ENCODE measurements at places on chromosomes 3 and 15.

GRCh38 chr3:5929027-5929426 is 741.5 kb downstream of the EDEM1 start:
- no peak for DNase-seq

GRCh38 chr3:8472549-8472948 is 29.1 kb upstream of the LMCD1 start:
- DNase-seq, result no peak

GRCh38 chr3:127151251-127151564 is 41.7 kb upstream of the PRR23E start:
- no peak for DNase-seq

DNA sequence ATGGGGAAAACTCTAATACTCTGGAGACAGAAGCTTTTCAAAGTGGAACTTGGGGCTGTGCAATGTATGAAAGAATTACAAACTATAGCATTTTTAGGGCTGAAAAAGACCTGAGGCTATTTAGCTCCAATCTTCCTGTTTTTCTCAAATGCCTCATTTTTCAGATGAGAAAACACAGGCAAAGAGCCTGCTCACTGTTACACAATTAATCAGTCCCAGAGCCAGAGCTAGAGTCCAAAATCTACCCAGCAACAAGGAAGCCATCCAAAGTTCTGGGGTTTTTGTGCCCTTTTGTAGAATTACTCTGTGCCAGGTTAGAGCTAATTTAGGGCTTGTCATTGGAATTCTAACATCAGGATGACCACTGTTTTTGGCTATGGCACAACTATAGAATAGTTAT is 45.5 kb downstream of the GPR149 start:
- no peak for DNase-seq

DNA sequence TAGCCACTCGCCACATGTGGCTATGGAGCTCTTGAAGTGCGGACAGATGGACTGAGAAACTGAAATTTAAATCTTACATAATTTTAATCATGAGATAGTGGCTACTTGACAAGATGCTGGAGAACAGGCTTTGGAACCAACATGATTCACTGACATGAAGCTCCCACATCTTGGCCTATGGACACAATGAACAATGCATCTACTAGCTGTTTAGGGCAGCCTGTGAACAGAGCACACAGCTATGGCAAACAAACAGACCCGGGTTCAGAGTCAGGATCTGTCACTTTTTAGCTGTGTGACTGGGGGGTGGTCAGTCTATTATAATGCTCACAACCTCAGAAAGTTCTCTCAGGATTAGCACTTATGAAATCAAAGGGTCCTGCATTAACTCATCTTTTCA is 616.6 kb downstream of the MAGI1 start:
- no peak for DNase-seq

GRCh38 chr3:82641701-82642100 is 880.3 kb upstream of the GBE1 start:
- DNase-seq, result no peak

DNA sequence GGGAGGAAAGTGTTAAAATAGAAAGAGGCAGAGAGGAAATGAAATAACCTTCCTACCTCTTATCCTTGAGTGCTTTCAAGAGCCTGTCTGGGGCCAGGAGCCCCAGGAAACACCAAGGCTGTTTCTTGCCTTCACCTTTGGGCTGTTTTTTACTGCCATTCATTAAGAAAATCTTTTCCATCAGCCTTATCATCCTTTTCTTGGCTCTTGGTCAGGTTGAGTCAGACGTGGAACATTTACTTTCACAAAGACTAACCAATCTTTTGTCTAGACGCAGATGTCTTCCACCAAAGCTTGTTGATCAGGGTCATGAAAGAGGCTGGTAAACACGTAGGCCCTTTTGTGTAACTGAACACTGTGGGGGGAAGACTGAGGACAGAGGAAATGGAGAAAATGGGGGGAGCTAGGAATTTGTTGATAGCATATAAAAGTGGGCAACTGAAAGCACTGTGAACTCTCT is 151.0 kb upstream of the THBS1 start:
- DNase-seq, result no peak

- no peak for DNase-seq
Measured at GRCh38 chr3:16033889-16034687, 140.4 kb upstream of the GALNT15 start.

- DNase-seq, result no peak
Measured at GRCh38 chr3:88084097-88084501, 25.0 kb downstream of the ZNF654 start.

All from stimulated activated CD8-positive, alpha-beta memory T cell treated with anti-CD3 and anti-CD28 coated beads, Interleukin-2, amount 100 ng/mL, for 1 hour (primary cell).